ENCODE measurements at places on chromosomes 16 and 17. TPM values are rescaled to one million over a fixed set of nuclear protein-coding genes. Genes with fewer than 3 reads are reported as not detected.

The AANAT gene
- 0.31 TPM for total RNA-seq

The ADAD2 gene
- total RNA-seq: not detected

The KREMEN2 gene
- 1.9 TPM for total RNA-seq

The ZACN gene
- total RNA-seq: 0.28 TPM

The FGF11 gene
- 1.2 TPM for total RNA-seq

The NUPR1 gene
- total RNA-seq: 19.3 TPM

The TOM1L1 gene
- 39.7 TPM for total RNA-seq

The CA5A gene
- total RNA-seq: not detected

The CMTM2 gene
- total RNA-seq: not detected

The COPZ2 gene
- total RNA-seq: 17.8 TPM

The NECAB2 gene
- total RNA-seq: 2.6 TPM

The LRRC37A gene
- 1.6 TPM for total RNA-seq

The CCNF gene
- 24.8 TPM for total RNA-seq

The TMEM114 gene
- total RNA-seq: not detected

The CETP gene
- not detected for total RNA-seq

The ZNF287 gene
- total RNA-seq: 8.3 TPM

The ITGAX gene
- total RNA-seq: 0.82 TPM

The IL32 gene
- total RNA-seq: 31.3 TPM

The RILP gene
- total RNA-seq: 16.3 TPM

The TM4SF5 gene
- total RNA-seq: 0.77 TPM

The DHRS11 gene
- 8.7 TPM for total RNA-seq

The TMEM101 gene
- total RNA-seq: 26.8 TPM

The SLC35B1 gene
- 87.9 TPM for total RNA-seq

The USP43 gene
- 3.5 TPM for total RNA-seq

The ICAM2 gene
- total RNA-seq: not detected

The FOXL1 gene
- total RNA-seq: 1.5 TPM

The VPS9D1 gene
- 4.6 TPM for total RNA-seq

The KRTAP9-2 gene
- total RNA-seq: not detected

The P2RX1 gene
- not detected for total RNA-seq

The TBC1D28 gene
- total RNA-seq: not detected

The KRT17 gene
- 0.99 TPM for total RNA-seq

The TMEM208 gene
- 78.1 TPM for total RNA-seq

The SCGB1C2 gene
- total RNA-seq: not detected

The ZG16B gene
- 0.66 TPM for total RNA-seq

The SLC47A2 gene
- total RNA-seq: 0.07 TPM

The NTN3 gene
- not detected for total RNA-seq

The CD300E gene
- not detected for total RNA-seq

The CIBAR2 gene
- not detected for total RNA-seq

The KRTAP4-5 gene
- not detected for total RNA-seq

The ATP2A1 gene
- total RNA-seq: 1.4 TPM

The SLC13A2 gene
- 0.12 TPM for total RNA-seq

The SDR42E2 gene
- total RNA-seq: not detected
